Epithelial cell of umbilical artery (primary cell): ENCODE measurements at places on chromosomes 13 and 19. TPM values are rescaled to one million over a fixed set of nuclear protein-coding genes. Genes with fewer than 3 reads are reported as not detected.

Gene UHRF1
- total RNA-seq = 42.6 and 71.7 TPM in 2 replicates

Gene CDX2
- total RNA-seq = not detected in 2 replicates

Gene TMEM238
- 0.65 TPM in 1 of 2 replicates, not detected in the other for total RNA-seq

Gene ZNF582
- 0.91 and 2.6 TPM in 2 replicates for total RNA-seq

Gene MADCAM1
- total RNA-seq = not detected in 2 replicates

Gene ATXN8OS
- not detected in 2 replicates for total RNA-seq

Gene FUT1
- total RNA-seq = 5.5 and 6.4 TPM in 2 replicates

Gene MUC16
- not detected in 2 replicates for total RNA-seq

Gene NMRK2
- not detected in 2 replicates for total RNA-seq

Gene NKPD1
- total RNA-seq = 0.30 and 0.32 TPM in 2 replicates

Gene KLK5
- total RNA-seq = not detected in 2 replicates

Gene ZNF730
- total RNA-seq = 1.6 and 2.4 TPM in 2 replicates

Gene ZNF541
- total RNA-seq = under 0.01 TPM in 1 of 2 replicates, not detected in the other

Gene ZNF837
- total RNA-seq = 1.2 and 2.9 TPM in 2 replicates

Gene WDR88
- total RNA-seq = not detected in 2 replicates

Gene ZNF135
- total RNA-seq = 0.30 and 0.32 TPM in 2 replicates

Gene RHPN2
- 2.1 and 2.3 TPM in 2 replicates for total RNA-seq

Gene FCER2
- total RNA-seq = not detected in 2 replicates

Gene ZNF599
- 2.7 and 4.9 TPM in 2 replicates for total RNA-seq

Gene ZNF558
- 0.15 and 1.6 TPM in 2 replicates for total RNA-seq

Gene HIPK4
- under 0.01 TPM in 1 of 2 replicates, not detected in the other for total RNA-seq

Gene VSTM1
- not detected in 2 replicates for total RNA-seq

Gene PEAK3
- total RNA-seq = not detected in 2 replicates

Gene TRMT1
- total RNA-seq = 40.6 and 44.5 TPM in 2 replicates

Gene CEACAM19
- total RNA-seq = 0.30 and 0.32 TPM in 2 replicates

Gene SPTBN4
- total RNA-seq = under 0.01 TPM in 1 of 2 replicates, not detected in the other
